ENCODE measurements at places on chromosomes 2 and 18.

DNA sequence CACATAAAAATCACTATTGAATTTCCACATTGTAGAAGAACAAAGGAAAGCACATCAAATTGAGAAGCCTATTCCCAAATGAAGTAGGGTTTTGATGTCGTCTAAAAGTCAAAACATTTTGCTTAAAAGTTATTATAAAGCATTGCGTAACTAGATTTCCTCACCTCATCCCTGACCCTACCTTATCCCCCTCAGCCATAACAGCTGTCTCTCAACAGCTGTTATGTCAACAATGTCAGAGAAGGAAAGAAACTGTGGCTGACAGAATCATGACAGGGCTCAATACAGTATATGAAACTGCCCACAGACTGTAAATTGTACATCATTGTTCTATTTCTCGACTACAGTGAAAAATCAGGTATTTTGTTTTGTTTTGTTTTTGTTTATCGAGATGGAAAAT lies 63.0 kb upstream of the ACVR1C start:
- DNase-seq: no peak

GRCh38 chr2:447902-448665 lies 160.2 kb upstream of the ALKAL2 start:
- DNase-seq: no peak

- no peak for DNase-seq
Observed at GRCh38 chr18:43175257-43175656, 59.8 kb upstream of the RIT2 start.

DNA sequence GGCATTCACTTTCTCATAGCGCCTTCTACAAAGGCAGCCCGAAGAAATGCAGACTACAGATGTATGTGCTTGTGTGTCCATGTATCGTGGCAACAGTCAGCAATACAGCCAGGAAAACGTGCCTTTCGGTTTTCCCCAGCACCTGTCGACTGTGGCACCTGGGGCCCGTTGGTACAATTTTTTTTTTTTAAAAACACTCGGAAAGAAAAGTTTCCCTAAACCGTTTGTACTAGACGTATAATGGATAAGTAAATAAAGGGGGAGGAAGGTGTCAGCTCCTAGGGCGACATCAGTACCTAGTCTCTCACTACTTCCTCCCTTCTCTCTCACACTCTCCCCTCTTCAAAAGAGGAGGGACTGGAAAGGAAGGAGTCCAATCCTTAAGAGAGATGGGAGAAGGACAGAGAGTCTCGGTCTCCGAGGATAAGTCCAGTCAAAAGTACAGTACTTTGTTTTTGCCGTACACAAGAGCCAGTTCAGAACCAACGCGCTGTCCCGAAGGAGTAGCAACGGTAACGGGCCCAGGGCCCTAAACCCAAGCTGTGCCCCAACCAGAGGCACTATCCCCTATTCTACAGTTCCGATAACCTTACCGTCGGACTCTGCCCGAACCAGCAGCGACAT lies 759 bp downstream of the PPP4R3B start:
- no peak for DNase-seq

GRCh38 chr2:2399396-2399795 lies 68.3 kb upstream of the MYT1L start:
- no peak for DNase-seq

- DNase-seq: no peak
Observed at GRCh38 chr2:186740266-186740665, 46.4 kb downstream of the FAM171B start.

- DNase-seq: no peak
Observed at GRCh38 chr18:55573386-55573785, 14.6 kb downstream of the TCF4 start.

DNA sequence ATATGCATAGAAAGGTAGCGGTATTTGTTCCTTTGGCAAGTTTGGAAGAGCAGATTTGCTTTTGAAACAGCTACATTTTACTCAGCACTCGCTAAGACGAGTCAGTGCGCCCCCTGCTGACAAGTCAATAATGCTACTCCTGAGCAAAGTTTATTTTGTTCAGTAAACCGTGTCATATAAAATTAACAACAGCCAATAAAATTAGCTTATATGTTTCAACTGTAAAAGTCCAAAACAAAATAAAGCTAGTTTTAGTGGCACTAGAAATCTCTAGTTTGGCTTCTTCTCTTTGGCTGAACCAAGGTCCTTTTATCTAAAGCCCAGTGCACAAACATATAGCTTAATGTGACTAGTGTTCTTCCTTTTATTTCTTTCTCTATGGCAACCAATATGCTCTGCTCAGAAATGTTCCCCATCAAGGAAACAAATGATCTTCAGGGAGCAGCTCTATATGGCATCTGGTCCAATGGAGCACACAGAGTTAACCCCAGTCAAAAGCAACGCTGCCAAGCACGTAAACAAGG lies 4.2 kb upstream of the POU3F3 start:
- peak; percentile 49 for DNase-seq

- no peak for DNase-seq
Observed at GRCh38 chr18:47999801-48000248, 69.4 kb upstream of the SMAD2 start.

GRCh38 chr2:11348209-11348749 lies 3.8 kb upstream of the ROCK2 start:
- DNase-seq: no peak

- no peak for DNase-seq
Observed at GRCh38 chr18:32360682-32361345, 109.9 kb downstream of the GAREM1 start.

DNA sequence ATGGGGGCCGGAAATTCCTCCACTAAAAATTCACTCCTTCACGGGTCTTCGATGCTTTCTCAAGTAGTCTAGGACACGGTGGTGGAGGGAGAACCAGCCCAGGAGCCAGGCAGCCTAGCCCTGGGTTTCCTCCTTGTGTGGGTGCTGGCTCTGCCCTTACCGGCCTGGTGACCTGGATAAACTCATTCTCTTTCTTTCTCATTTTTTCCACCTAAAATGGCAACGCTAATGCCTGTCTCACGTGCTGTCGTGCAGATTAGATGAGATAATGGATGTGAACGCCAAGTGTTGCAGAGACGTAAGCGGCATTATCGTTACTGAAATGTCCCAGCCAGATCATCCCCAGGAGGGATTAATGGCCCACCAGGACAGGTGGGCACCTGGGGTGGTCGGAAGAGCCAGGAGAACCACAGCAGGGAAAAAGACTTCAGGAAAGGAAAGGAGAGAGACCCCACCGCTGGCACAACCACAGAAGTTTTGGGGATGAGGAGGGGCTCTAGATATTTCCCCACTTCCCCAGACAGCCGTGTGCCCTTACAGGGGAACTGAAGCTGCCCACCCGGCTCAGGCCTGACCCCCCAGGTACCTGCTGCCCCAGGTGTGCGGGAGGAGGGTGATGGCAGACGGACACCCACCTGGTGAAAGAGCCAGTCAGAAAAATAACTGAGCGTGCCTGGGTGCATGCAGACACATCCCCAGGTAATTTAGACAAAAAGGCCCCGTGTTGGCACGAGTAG lies 100.8 kb upstream of the ASAP2 start:
- DNase-seq: no peak

- DNase-seq: no peak
Observed at GRCh38 chr18:76592981-76593381, 97.9 kb upstream of the ZNF516 start.

GRCh38 chr2:191385416-191386160 lies 140.4 kb downstream of the MYO1B start:
- no peak for DNase-seq

GRCh38 chr2:33022989-33023727 lies 76.4 kb downstream of the LTBP1 start:
- no peak for DNase-seq

- DNase-seq: no peak
Observed at GRCh38 chr2:3270095-3270478, 107.5 kb downstream of the EIPR1 start.

GRCh38 chr2:96685577-96686459 lies 43.3 kb downstream of the FER1L5 start:
- no peak for DNase-seq

DNA sequence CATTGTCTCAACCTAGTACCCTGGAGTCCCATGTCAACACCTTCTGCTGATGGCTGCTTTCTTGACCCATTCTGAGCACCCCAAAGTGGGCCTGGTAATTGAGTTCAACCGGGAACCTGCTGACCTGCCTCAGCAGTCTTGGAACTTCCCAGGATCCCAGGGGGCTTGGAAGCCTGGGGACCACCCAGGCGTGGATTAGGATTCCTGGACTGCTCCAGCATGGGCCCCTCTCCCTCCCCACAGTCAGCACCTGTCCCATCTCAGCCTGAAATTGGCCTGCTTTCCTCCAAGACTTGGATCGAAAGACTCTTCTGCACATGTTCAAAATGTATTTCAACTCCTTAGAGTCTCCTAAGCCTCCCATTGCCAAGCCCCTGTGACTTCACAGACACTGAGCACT lies 15.4 kb upstream of the MRPL33 start:
- no peak for DNase-seq

GRCh38 chr2:230885463-230886130 lies 20.9 kb downstream of the ITM2C start:
- peak; percentile 76 for DNase-seq

GRCh38 chr2:168030862-168031624 lies 216.4 kb downstream of the STK39 start:
- no peak for DNase-seq

DNA sequence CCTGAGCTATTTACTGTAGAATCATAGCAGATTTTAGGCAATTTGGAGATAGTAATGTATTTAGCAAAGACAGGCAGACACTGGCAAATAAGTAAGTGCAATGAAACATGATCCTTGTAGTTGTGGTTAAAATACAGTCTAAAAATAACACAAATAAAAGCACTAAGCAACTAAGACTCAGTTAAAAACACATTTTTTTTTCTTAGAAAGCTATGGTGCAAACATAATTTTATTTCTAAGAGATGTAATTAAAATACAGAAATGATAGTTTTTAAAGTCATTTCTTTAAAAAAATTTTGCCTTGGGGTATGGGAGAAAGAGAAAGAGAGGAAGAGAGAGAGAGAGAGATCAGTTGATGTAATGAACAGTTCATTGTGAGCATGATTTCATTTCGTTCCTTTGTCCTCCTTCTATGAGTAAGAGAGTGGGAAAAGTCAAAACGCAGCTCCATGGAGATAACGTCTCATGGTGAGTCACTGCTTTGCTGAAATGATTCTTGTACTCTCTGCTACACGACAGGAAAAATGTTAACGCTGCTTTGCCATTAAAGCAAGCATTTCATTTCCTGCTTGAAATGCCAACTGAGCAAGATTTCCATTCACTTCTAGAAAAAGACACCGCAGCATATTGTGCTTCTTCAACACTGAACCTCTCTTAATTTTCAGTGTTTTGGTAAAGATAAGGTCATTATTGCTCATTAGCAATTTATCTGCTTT lies 61.3 kb upstream of the PGAP1 start:
- peak; percentile 17 for DNase-seq

- DNase-seq: no peak
Observed at GRCh38 chr2:10551496-10551895, 103.4 kb upstream of the ODC1 start.

DNA sequence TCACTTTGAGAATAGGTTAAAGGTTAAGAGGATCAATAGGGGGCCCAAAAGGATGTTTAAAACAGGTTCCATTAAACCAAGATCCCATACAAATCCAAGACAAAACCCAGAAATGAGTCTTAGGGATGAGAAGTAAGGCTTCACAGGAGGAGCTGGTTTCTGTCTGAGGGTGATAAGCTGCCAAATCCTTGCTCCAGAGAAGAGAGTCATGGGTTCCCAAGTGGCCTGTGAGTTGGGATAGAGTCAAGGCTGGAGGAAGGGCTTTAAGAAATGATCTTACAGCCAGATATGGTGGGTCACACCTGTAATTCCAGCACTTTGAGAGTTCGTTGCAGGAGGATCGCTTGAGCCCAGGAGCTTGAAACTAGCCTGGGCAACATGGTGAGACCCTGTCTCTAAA lies 40.2 kb upstream of the LCLAT1 start:
- DNase-seq: no peak

- DNase-seq: no peak
Observed at GRCh38 chr2:181457741-181458425, 697 bp downstream of the ITGA4 start.

DNA sequence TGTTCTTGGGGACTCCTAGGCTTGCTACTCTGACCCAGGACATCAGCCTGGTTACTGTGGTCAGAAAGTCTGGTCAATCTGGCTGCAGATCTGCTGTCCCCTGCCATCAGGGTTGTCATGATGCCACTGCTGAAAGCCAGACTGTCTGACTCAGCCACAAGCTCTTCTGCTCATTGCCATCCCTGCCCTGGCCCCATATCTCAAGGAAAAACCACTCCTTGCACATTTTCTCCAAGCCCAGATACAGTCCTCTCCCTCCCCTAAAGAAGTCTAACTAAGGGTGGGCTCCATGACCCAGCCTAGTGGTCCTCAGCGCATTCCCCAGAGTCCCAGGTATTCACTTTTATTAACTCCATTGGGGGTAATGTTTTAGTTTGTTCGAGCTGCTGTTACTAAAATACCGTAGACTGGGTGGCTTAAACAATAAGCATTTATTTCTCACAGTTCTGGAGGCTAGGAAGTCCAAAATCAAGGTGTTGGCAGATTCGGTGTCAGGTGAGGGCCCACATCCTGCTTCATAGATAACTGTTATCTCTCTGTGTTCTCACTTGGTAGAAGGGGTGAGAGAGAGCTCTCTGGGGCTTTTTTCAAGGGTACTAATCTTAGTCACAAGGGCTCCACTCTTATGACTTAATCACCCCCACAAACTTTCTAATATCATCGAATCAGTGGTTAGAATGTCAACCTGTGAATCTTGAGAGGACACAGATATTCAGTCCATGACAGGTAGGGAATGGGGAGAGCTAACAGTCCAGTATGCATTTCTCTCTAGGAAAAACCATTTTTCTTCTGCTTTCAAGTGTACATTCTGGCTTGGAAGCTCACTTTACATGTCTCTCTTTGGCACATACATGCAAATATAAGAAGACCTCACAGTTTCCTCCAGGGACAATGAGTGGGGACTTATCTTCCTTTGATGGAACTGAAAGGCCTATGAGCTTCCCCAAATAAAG lies 94.8 kb upstream of the CXCR4 start:
- DNase-seq: no peak

DNA sequence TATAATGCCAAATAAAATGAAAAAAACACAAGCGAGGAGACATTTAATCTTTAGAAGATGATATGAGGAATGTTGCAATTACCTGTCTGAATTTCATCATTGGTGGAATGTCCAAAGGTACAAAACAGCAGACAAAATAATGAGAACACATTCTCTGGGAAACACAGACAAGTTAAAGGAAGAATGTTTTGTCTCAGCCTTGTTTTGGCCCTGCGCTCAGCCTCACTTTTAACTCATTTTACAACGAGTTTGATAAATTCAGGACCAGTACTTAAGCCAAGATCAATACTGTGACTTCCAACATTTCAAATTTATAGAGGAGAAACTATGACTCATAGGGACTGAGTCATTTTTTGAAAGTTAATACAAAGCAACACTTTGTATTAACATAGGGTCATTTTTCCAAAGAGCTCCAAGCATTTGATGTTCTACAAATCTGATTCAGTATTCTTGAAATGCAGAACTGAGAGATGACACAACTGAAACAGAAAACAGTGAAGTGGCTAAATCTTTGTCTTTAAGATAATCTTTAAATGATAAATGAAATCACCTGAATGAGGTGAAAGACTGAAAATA lies 833.2 kb upstream of the CHAC2 start:
- no peak for DNase-seq

GRCh38 chr2:33197198-33197938 lies 250.6 kb downstream of the LTBP1 start:
- DNase-seq: no peak

Data from nucleus accumbens (tissue), 56 donors.